ENCODE measurements at places on chromosomes 2 and 18. TPM values are rescaled to one million over a fixed set of nuclear protein-coding genes. Genes with fewer than 3 reads are reported as not detected.

- no peaks in the 10 kb centered on the region for H3K4me1 ChIP-seq
- H3K36me3 ChIP-seq = no peaks in the 10 kb centered on the region
- no peaks in the 10 kb centered on the region for H3K27me3 ChIP-seq
- DNase-seq = no peak
Measured at GRCh38 chr2:125318740-125319139, 1293.7 kb downstream of the CNTNAP5 start.

Gene POTEI
- total RNA-seq = not detected

DNA sequence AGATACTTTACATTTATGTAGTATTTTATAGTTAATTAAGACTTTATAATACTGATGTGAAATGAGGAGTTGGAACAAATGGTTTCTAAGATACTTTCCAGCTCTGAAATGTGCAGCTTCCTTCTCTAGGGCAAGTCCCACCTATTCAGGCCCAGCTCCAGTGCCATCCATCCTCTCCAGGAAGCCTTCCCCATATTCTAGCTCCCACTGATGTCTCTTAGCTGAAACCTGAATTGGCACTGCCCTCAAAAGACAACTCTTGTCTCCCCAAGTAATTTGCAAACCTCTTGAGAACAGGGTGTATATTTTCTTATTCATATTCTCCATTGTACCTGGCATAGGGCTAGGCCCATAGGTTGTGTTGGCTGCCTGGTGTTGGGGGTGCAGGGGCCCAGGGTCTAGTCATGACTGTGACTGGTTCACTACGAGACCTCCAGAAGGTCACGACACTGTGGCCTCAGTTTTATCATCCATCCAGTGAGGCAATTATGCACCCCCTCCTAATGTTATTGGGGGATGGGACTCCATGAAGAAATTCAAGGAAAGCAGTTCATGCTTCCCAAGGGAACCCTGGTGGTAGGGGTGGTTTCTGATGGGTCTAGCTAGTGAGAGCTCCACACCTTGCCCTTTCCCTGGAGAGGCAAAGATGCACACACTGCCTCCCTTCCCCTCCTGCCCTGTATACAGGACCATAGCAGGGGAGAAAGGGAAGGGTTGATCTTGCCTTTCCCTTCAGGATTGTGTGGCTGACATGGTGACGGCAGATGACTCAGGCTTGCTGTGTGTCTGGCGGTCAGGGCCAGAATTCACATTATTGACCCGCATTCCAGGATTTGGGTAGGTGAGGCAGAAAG lies 2.8 kb downstream of the WDR54 start:
- H3K4me1 ChIP-seq = peaks cover 7% of the 10 kb centered on the region
- no peak for DNase-seq
- no peak overlapping the region for H3K4me3 ChIP-seq
- no peak overlapping the region for H3K27ac ChIP-seq
- H3K36me3 ChIP-seq = no peaks in the 10 kb centered on the region

DNA sequence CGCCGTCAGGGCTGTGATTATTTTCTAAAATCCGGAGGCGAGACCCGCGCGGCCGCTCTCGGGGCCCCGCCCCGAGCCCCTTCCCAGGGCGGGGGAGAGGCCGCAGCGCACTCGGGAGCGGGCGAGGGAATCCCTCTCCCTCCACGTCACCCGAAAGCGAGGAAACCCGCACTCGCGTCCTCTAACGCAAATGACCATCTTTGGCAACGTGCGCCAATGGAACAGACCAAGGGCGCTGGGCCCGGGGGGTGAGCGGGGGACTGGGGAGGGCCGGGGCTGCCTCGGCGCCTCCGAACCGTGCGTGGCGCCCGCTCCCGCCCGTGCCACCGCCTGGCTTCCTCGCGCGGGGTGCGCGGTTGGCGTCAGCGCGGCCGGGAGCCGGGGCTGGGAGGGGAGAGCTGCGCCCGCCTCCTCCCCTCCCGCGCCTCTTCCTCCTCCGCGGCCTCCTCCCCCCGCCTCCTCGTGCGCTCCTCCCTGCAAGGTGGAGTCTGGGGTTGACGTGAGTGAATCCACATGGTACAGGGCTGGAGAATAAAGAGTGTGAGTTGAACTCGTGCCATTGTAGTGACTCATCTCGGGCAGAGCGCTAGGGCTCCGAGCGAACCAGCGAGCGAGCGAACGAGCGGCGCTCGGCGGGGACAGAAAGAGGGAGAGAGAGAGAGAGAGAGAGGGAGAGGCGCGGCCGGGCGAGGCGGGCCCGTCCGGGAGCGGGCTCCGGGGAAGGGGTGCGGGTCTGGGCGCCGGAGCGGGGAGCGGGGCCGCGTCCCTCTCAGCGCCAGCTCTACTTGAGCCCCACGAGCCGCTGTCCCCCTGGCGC lies at the start of gene FOSL2:
Gene FOSL2 (plus strand): TSS at position 562 of the 817 bp plus-strand sequence. CDS start 863 bp downstream, outside the sequence.
- DNase-seq = peak; percentile 97
- H3K4me1 ChIP-seq = peaks cover 31% of the 10 kb centered on the region
- peak within 1 kb of the TSS; percentile 100 for H3K27ac ChIP-seq
- H3K27me3 ChIP-seq = no peaks in the 10 kb centered on the region

Gene PJVK
- total RNA-seq = not detected

- H3K27ac ChIP-seq = no peak overlapping the region
- H3K4me1 ChIP-seq = no peaks in the 10 kb centered on the region
- DNase-seq = no peak
Measured at GRCh38 chr18:22505141-22505591, 87.5 kb upstream of the CTAGE1 start.

GRCh38 chr2:29705616-29706015 lies 215.8 kb downstream of the ALK start:
- no peak overlapping the region for H3K27ac ChIP-seq
- H3K4me1 ChIP-seq = no peaks in the 10 kb centered on the region
- H3K4me3 ChIP-seq = no peak overlapping the region

DNA sequence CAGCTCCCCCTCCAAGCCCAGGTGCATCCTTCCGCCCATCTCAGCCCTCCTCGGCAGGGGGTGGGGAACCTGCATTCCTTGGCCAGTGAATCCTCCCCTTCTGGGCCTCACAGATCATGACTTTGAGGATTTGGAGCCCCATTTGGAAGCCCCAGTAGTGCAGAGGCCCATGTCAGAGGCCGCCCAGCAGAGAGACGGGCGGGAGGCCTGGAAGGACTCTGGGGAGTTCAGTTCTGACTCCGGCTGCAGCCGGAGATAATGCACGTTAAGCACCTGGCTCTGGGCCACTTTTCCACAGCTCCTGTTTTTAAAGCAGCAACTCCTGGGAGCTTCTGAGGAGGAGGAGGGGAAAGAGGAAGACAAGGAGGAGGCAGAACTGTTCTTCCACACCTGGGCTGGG lies 14.9 kb downstream of the ATOH8 start:
- DNase-seq = peak; percentile 51
- H3K27me3 ChIP-seq = no peaks in the 10 kb centered on the region
- no peaks in the 10 kb centered on the region for H3K36me3 ChIP-seq
- H3K4me3 ChIP-seq = no peak overlapping the region
- peak overlapping the region; percentile 2 for H3K27ac ChIP-seq

Gene GRP
- not detected for total RNA-seq

GRCh38 chr2:114935031-114935430 lies 492.6 kb downstream of the DPP10 start:
- H3K27me3 ChIP-seq = no peaks in the 10 kb centered on the region
- no peaks in the 10 kb centered on the region for H3K4me1 ChIP-seq
- H3K27ac ChIP-seq = no peak overlapping the region
- DNase-seq = no peak
